Spleen (tissue), 13 donors: ENCODE measurements at places on chromosomes 1 and 21. TPM values are rescaled to one million over a fixed set of nuclear protein-coding genes. Genes with fewer than 3 reads are reported as not detected.

DNA sequence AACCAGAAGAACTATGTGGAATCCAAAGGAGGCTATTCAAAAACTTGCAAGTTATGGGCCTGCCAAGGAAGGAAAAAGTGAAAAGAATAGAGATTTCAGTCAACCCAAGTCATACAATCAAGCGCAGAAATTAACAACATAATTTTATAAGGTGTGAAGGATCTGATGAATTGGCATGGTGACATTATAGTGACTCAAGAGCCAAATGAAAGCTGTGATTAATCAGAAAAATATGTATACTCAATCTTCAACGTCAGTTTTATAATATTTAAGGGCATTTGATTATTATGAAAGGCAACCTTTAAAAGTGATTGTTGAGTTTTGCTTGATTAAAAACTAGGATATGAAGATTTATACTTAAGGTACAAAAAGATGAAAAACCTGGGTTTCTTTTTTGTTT lies 37.8 kb upstream of the THEM4 start:
- no peak for DNase-seq

DNA sequence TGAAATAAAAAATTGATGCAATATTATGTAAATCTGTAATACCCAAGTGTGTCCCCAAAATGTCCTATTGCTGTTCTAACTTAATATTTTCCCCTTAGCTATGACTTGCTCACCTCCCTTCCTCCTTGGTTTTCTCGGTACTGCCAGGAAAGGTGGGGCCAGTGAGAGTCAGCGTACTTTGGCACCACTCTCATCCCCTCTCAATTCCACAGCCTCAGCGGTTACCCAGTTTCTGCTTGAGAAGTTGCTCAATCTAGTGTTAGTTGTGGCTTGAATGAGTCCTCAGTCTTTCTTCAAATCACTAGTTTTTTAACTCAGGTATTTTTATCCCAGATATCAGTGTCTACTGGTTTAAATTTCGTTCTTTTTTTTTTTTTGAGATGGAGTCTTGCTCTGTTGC lies 32.3 kb downstream of the BCAS2 start:
- DNase-seq: no peak

GRCh38 chr1:223486366-223486765 lies 93.2 kb downstream of the CCDC185 start:
- DNase-seq: no peak

- DNase-seq: no peak
These were observed 51.3 kb downstream of the HLCS start for GRCh38 chr21:36915014-36915695.

DNA sequence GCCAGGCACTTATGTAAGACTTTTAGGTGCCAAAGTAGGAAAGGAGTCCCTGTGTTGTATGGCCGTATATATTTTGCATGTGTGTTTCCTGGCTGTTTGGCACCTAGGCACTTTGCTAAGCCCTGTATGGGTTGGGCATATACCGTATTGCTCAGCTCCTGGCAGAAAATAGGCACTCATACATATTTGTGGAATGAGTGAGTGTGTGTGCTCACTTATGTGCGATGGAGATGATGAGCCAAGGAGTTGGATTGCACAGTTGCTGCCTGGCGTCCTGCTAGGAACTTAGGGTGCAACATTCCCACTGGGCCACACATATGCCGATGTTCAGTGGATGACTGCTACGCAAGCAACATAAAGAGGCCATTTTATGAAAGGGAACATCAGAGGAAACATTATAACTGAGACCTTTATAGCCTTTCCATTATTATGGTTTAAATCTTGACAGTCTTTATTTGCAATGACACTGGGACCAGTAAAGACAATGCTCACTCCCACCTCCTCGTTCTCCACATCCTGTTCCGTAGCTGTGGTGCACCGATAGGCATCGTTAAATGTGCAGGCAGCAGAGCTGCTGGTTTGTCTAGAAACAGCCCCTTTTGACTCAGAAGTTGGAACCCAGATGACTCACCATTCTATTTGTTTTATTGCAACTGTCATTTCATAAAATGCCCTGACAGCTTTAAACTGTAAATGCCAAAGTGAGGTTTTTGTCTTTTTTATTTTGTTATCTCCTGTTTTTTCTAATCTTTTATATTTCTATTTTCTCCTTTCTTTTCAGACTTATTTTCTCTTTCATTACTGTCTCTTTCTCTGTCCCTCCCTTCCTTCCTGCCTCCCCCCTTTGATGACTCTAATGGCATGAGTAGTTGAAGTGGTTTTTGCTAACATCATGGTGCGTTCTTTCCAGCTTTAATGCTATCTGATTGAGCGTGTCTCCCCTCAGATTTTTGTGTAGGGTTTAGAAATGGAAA lies 36.1 kb downstream of the PEX14 start:
- no peak for DNase-seq

- no peak for DNase-seq
These were observed 847 bp upstream of the RORC start for GRCh38 chr1:151832318-151832980.

- DNase-seq: no peak
These were observed 35.2 kb upstream of the OR2B11 start for GRCh38 chr1:247493106-247493505.

- DNase-seq: no peak
These were observed 199.9 kb upstream of the CTTNBP2NL start for GRCh38 chr1:112196008-112196588.

GRCh38 chr21:32064281-32064910 lies 191.6 kb downstream of the HUNK start:
- DNase-seq: no peak

- no peak for DNase-seq
These were observed 146.4 kb upstream of the GALNT2 start for GRCh38 chr1:229920683-229921082.

DNA sequence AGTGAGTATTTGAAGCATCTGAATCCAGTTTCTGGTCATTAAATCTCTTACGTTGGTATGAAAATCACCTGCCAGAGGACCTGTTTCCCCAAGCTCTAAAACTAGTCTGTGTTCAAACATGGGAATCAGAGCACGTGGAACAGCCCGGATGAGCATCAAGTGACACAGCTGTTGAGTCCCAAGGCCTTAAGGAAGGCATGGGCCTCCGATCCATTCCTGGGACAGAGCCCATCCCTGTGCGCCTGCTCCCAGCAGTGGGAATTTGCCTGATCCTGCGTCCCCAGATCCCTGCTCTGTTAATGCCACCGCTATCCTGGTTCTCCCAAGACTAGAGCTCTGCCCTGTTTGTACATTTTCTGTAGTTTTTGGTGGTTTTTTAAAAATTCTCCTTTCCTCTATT lies 68.4 kb upstream of the FBXO28 start:
- DNase-seq: no peak

- no peak for DNase-seq
These were observed 2.5 kb downstream of the WDR77 start for GRCh38 chr1:111446546-111446945.

GRCh38 chr1:12532405-12533315 lies 85.3 kb downstream of the DHRS3 start:
- no peak for DNase-seq

DNA sequence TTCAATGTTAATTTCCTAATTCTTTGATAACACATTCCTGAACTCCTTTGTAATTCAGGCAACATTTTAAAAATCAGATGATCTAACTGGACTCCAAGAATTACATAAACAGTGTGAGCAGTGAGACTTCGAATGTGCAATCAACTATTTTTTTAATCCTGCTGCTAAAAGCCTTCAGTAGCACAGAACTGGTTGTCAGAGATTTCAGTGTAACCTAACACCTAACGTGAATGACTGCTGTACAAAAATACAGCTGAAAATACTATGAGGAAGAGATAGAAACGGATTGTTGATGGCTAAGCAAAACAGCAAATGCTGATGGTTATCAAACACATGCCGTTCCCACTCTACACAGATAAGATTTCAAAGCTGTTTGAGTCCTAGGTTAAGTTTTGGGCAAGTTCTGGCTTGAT lies 46.1 kb downstream of the APP start:
- DNase-seq: no peak

- no peak for DNase-seq
These were observed 56.5 kb downstream of the GABPA start for GRCh38 chr21:25791319-25791718.

DNA sequence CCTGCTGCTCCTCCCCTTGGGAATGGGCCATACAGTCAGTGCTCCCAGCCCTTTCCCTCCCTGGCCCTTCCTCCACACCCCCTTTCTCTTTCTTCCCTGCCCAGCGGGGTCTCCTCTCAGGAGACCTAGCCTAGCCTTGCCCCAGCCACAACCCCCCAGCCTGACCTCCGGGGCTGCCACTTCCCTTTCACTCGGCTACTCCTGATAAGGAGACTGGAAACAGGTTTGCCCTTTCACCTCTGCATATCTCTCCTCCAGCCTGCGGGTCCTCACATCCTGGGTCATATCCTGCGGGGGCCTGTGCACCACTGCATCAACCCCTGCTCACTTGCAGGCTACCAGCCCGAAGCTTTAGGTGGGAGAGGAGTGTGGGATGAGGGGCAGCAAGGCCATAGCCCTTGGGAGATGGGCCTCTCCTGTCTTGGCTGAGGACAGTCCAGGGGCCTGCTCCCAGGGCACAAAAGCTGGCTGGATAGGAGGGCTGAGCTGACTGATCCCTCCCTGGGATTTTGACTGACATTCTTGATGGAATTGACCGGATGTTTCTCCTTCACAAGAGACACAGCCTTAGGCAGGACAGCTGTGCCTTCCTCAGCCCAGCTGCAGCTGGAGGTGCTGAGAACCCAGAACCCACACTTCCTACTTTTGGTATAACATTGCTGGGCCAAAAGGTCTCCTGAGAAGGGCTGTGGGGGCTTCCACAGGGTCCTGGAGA lies 19.2 kb upstream of the ALX3 start:
- DNase-seq: peak; percentile 73

DNA sequence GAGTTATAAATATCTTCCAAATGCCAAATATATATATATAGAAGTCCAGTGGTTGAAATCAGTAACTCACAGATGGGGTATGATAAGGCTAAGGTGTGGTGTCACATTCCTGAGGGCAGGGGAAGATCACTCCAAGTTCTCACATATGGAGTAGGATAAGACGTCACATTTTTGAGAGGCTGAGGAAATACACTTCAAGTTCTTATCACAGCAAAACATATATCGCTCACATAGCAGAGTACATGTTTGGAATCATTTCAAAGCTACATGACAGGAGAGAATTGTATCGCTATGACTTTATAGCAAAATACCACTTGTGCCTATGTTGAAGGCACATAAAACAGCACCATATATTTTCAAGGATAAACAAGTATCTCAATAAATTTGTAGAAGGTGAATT lies 55.1 kb downstream of the RBM11 start:
- no peak for DNase-seq

DNA sequence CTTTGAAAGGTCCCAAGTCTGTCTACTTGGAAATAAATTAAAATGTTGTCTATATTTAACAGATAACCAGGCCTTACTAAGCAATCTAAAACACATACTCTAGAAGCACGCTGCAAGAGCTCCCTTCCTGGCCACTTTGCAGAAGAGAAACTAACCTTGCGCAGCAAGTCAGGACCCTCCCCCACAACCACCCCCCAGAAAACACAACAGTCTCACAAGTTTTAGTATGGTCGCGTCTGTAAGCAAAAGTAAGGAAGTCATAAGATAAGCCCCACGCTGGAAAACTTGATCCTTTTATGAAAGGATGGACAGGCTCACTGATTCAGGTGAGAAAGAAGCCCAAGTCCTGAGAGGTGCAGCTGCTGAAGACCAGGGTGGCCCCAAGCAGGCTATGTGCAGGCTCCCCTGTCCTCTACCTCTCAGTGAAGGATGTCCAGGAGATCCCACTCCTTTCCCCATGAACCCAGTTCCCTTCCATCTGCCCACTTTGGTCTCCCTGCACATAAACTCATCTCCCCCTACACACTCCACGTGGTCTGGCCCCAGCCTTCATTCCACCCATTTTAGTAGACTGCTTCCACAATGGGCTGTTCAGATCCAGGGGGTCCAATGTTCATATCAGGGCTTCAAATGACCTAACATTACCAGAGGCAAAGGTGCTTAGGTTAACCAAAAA lies 23.8 kb downstream of the HIVEP3 start:
- DNase-seq: no peak

GRCh38 chr1:110084227-110085078 lies 14.0 kb upstream of the ALX3 start:
- peak; percentile 85 for DNase-seq

DNA sequence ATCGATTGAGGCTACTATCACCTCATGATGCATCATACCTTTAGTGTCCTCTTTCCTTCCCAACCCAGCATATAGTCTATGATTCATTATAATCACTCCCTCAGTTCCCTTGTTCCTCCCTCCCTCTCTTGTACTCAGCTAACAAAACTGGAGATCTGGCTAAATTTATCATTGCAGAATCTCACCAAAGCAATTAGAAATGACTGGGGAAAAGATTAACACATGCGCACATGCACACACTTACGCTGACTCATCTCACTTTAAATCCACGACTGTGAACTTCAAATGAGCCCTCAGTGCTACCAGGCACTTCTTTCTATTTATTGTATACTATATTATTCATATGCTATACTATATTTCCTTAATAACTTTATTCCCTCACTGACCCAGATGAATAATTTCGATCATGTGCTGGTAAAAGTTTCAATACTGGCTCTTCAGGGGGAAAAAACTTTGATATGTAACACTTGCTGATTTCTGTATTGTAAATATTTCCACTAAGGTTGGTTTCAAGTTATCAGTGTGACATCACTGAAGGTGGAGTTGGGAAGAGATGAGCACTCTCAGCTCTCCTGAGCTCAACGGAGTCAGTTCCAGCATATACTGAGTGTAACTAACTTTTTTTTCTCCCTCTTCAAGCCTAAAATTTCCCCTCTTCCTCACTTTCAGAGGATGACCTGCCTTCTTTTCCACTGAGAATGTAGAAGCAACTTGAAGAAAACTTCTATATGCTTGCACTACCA lies 613.7 kb upstream of the B3GALT2 start:
- DNase-seq: no peak

- no peak for DNase-seq
These were observed 21.5 kb upstream of the SLC44A5 start for GRCh38 chr1:75632350-75632949.

GRCh38 chr1:41767534-41768525 lies 150.9 kb downstream of the HIVEP3 start:
- no peak for DNase-seq

- no peak for DNase-seq
These were observed 10.4 kb upstream of the KCNK1 start for GRCh38 chr1:233603478-233603877.

- DNase-seq: no peak
These were observed 112.8 kb downstream of the DNAH14 start for GRCh38 chr1:225042263-225042662.

DNA sequence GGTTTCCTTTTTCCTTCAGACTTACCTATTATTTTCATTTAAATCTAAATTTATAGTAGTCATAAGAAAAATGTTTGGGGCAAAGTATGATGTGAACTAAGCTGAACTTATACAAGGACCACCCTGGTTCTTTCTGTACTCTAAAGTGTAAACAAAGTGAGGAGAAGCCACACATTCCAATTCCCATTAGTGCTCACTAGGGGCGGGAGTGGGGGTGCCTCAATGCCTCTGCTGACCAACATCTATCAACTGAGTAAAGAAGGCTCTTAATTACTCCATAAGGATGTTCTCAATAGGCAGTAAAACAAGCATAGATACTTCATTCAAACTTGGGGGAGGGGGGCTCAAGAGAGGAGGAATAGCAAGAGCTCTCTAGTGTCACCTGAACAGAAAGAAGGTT lies 151.7 kb downstream of the CDC42BPA start:
- no peak for DNase-seq

Gene HTR1D
- polyA plus RNA-seq: not detected

Gene SAMD13
- 0.39 TPM for polyA plus RNA-seq

Gene DCDC2B
- polyA plus RNA-seq: not detected

Gene BSND
- polyA plus RNA-seq: 0.02 TPM

Gene HCRTR1
- polyA plus RNA-seq: not detected

Gene DNAJC28
- 0.87 TPM for polyA plus RNA-seq

Gene MAGI3
- 0.74 TPM for polyA plus RNA-seq

Gene PTPRC
- 92.4 TPM for polyA plus RNA-seq

Gene DUSP12
- polyA plus RNA-seq: 27.8 TPM

Gene ITLN2
- polyA plus RNA-seq: not detected

Gene C8A
- 0.03 TPM for polyA plus RNA-seq
